NCI-H1417 treated with DMSO at 0.1 percent for 48 hours (cell line): ENCODE measurements at places on chromosomes 3 and 15.

DNA sequence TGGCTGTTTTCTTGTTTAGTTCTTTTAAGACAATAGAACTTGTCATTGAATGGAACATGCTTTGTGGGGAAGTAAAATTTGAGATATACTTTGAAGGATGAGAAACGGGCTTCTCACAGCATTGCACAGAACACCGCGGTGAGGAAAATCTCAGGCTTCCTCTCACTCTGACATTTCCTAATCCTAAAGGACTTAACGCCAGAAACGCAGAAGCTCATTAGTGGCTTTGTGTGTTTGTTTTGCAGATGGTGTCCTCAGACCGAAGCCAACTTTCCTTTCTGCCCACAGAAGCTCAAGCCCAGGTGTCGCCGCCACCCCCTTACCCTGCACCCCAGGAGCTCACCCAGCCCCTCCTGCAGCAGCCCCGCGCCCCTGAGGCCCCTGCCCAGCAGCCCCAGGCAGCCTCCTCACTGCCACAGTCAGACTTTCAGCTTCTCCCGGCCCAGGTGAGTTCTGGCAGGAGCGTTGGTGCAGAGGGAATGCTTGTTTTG lies 78.9 kb upstream of the BLM start:
- no peak for DNase-seq

DNA sequence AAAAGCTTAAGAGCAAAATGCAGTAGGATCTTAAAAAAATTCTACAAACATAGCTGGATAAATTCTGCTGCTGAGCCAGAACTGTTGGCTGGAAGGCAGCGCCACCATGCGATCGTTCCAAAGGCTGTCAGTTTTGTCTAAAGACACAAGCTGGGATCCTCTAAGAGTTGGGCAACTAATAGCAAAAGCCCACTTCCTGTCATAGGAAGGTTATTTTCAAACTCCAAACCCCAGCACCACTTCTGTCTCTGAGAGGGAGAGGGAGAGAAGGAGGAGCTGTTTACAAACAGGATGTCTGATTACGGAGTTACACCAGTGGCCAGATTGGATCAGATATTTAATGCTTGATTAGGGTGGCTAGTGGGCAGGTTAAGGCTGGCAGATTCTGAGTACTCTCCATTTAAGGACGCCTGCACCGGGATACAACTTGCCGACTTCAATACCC lies 44.0 kb downstream of the EIF4E3 start:
- DNase-seq = no peak

- no peak for DNase-seq
Measured at GRCh38 chr3:172397716-172398405, 50.4 kb downstream of the GHSR start.

DNA sequence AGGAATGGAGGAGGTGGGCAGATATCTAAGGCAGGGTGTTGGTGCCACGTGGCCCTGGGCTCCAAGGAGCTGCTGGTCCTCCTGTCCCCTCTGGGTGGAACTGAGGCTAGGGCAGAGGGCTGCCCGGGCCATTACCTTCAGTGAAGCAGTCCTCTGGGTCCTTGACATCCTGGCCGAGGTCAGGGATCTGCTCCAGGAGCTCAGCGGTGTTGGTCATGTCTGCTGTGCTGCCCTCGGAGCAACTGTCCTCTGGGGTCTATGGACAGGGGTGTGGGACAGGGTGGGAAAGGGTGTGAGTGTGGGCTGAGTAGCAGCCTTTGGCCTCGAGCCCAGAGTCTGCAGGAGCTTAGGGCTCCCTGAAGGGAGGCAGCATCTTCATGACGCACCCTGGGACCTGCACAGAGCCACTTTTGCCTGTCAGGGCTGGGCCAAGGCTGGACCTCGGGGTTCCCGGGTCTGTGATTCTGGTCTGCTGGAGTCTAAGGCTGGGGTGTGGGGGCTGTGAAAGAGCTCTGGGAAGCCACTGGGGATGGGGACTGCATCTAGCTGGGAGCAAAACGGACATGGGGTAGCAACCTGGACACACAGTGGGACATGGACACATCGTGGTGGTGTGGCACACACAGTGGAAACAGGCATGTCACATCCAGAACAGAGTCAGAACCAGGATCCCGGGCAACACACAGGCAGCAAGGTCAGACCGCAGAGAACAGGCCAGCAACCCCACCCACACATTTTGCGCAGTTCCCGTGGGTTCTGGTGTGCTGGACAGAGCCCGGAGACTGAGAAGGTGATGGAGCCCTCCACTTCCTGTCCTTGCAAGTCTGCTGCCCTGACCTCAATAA lies 72.7 kb downstream of the SCN5A start:
- DNase-seq = no peak

GRCh38 chr3:177640319-177640965 lies 443.2 kb upstream of the TBL1XR1 start:
- no peak for DNase-seq
